Activated CD8-positive, alpha-beta memory T cell treated with anti-CD3 and anti-CD28 coated beads for 1 hour (primary cell): ENCODE measurements at places on chromosomes 12 and 14.

DNA sequence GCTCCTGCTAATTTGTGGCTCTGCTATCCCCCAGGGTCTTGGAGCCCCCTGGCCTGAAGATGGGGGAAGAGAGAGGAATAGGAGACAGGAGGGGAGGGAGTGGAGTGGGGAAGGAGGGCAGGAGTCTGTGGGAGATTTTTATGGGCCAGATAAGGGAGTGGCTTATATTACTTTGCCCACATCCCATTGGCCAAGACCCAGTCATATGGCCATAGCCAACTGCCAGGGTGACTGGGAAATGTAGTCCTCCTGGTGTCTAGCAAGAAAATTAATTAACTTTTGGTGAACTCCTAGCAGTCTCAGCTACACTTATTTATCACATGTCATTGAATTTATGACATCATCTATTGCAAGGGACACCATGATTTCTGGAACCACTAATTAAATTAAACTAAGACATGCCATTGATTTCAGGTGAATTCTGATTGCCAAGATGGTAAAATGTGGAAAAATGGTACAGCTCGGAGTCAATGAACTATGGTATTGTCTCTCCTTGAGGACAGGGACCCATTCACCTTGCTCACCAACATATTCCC lies 50.3 kb downstream of the ESRRB start:
- no peak for DNase-seq

GRCh38 chr12:96811083-96811482 lies 96.0 kb upstream of the NEDD1 start:
- no peak for DNase-seq

DNA sequence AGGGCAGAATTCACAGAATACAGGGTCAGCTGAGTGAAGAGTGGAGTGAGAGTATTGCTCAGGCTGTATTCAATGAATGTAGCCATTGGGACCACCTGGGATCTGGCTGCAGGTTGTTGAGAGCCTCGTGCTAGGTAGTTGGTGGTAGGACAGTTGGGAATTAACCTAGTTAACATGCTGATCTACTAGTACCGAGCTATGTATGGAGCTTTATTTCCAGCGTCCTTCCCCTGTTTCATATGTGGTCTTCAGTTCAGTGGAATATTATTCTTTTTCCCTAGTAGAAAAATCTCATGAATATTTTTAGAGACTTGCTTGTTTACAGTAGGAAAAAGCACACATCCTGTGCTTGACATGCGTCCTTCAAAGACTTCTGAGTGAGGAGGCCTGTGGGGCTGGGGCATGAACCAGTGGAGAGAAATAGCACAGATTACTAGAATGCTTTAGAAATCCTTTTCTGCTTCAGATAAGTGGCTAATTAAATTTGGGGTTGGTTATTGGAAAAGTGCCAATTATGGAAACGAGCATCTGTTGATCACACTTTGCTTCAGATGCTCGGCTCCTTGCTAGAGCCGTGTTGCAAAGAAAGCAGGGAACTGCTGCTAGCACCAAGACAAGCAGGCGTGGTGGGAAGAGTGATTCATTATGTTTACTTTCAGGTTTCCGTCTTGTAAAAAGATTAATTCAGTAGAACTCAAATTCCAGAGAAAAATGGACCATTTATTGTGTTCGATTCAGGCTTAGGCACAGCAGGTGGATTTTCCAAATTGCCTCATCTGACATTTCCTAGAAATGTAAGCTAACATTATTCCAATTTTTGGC lies 53.6 kb downstream of the ARF6 start:
- no peak for DNase-seq

- no peak for DNase-seq
Measured at GRCh38 chr12:73612551-73612950, 925.1 kb upstream of the ATXN7L3B start.

GRCh38 chr12:42691991-42692557 lies 102.5 kb upstream of the PRICKLE1 start:
- DNase-seq, result no peak

- DNase-seq, result no peak
Measured at GRCh38 chr14:101877766-101878165, 86.6 kb upstream of the DYNC1H1 start.

DNA sequence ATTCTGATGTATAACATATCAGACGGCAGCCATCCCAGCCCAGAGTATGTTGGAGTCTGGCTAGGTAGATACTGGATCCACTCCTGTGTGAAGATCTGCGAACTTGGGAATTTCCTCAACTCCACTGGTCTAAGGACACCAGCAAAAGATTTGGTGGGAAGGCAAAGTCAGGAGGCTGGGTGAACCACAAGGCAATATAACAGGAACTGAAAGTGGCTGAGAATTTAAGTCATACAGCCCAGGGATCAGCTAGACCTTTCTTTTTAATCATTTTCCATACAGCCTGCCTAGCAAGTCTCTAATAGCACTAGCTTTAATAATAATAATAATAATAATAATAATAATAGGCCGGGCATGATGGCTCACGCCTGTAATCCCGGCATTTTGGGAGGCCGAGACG lies 34.8 kb downstream of the BRAP start:
- DNase-seq, result no peak

DNA sequence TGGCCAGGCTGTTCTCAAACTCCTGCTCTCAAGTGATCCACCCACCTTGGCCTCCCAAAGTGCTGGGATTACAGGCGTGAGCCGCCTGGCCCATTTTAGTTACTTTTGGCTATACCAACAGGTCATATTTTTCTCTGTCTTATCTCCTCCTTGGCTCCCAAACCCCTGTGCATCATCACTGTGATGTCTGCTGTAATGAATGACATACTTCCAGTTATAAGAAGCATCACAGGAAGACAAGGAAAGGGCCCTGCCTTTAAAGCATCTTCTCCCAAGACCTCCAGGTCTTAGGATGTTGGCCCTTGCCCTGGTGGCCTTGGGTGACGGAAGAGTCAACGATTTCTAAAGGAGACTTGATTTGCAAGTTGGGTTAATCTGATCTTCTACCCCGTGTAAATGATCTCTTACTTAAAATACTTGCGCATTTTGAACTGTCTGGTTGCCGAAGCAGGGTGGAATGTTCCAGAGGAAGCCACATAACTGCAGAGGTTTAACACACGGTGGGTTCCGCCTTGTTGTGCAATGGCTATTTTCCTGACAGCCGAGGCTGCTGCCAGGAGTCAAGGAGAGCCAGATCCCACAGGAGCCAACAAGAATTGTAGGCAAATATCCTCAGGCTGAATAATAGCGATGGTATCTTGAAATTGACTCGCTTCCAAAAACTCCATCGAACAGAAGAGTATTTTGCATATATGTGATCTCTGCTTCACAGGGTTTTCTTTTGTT lies 55.7 kb upstream of the PLXNC1 start:
- no peak for DNase-seq

GRCh38 chr12:98296462-98297079 lies 218.8 kb upstream of the TMPO start:
- no peak for DNase-seq

DNA sequence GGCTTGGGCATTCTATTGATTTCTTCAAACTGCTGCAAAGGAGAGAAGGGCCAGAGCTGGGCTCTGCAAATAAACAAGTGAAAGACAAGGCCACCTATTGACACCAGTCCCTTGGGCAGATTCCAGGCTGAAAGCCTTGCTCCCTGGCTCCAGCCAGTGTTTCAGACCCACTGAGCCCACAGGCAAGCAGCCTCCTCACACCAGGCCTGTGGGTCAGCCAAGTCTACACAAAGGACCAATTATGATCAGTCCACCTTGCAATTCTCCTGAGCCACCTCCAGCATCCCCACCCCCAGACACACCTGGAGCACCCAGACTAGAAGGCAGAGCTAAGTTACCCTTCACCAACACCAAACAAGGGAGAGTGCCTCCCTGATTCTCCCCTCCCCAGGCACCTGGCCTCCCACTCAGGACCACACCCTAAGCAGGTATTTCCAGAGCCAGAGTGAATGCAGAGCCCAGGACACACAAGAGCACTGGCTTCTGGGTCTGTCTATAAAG lies 13.8 kb downstream of the ACTN1 start:
- no peak for DNase-seq

DNA sequence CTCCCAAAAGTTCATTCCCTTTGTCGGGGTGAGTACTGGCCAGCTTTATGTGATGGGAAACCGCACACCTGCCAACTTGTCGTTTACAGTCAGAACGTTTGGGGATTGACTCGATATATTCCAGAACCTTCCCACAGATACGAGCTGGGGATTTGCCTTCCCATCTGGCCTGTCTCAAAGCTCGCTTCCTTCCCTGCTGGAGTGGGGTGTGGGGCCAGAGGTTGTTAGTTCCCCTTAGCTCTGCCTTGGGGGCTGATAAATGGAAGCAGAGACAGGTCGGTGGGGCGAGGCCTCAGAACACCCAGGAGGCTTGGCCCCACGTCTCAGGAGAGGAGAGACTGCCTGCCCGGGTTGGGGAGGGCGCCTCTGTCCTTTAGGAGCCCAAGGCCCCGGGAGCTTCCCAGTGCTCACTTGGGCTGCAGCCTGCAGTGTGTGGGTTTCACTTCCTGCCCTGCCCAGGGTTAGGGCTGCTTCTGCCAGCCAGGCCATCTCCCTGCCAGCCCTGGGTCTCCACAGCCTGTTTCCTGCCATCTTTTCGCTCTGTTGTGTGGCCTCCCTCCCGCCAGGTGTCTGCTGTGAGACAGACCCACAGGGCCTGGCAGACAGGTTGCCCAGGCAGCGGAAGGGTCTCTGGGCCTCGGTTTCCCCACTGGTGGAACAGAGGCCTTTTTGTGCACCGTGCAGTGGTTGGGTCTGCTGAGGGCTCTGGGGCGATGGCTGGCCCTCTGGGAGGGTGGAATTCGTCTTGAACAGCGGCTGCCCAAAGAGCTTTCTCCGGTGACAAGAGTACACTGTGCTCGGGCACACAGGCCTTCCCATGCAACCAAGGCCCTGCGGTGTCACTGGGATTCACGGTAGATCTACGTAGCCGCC lies 8.1 kb upstream of the TEX22 start:
- DNase-seq, result no peak

DNA sequence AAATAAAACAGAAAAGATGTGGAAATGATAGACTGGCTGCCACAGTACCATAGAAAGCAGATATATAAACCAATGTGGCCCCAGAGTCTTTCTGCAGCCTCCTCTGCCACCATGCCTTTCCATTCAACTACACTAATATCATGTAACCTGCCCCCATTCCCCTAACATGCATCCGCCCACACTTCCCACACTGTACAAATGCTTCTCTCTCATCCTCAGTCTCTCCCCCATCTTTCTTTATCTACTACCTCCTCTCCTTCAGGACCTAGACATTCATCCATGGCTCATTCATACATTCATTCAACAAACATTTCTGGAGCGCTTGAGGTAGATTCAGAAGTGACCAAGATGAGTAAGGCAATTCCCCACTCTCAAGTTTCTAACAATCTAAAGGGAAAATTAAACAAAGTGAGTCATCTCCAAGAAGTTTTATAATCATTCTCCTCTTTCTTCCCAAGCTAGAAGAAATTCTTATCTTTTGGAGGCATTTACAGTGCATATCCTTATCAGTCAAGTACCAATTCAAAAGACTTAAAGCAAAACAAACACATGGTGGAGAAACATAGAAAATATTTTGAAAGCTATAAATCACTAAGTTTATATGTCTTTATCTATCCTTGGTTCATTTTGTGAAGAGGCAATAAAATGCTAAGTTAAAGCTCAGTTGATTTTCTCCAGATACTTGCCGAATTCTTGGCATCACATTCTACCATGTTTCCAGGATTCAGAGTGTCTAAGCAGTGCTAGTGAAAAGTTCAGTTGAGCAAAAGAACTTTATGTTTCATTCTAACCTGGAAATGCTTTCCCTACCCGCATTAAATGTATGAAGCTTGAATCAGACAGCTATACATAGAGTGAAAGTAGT lies 70.5 kb upstream of the FRMD6 start:
- no peak for DNase-seq

- no peak for DNase-seq
Measured at GRCh38 chr12:70962226-70962794, 41.8 kb upstream of the PTPRR start.

- no peak for DNase-seq
Measured at GRCh38 chr12:92080911-92081285, 64.7 kb downstream of the BTG1 start.

DNA sequence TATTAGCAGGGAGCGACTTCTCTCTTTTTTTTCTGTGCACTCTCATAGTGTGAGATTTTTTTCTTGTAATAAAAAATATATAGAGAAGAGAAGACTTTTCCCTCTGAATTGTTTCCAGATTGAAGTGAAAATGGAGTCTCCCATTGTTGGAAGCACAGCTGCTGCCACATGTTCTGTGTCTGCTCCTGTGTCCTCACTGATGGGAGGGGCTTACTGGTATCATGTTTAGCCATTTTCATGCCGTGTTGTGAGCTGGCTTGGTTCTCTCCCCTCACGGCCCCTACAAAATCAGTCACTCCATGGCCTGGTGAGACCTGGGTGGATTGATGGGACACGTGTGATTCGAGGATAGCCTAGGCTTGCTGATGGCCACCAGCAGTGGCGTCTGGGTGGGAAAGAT lies 379.7 kb upstream of the DDHD1 start:
- no peak for DNase-seq

- DNase-seq, result no peak
Measured at GRCh38 chr14:92223025-92223424, 99.9 kb upstream of the SLC24A4 start.

GRCh38 chr14:52265253-52265652 lies 2.2 kb upstream of the PTGDR start:
- no peak for DNase-seq

- DNase-seq, result no peak
Measured at GRCh38 chr12:70268972-70269371, 25.7 kb downstream of the CNOT2 start.

GRCh38 chr14:94165744-94166143 lies 8.4 kb upstream of the PPP4R4 start:
- no peak for DNase-seq

DNA sequence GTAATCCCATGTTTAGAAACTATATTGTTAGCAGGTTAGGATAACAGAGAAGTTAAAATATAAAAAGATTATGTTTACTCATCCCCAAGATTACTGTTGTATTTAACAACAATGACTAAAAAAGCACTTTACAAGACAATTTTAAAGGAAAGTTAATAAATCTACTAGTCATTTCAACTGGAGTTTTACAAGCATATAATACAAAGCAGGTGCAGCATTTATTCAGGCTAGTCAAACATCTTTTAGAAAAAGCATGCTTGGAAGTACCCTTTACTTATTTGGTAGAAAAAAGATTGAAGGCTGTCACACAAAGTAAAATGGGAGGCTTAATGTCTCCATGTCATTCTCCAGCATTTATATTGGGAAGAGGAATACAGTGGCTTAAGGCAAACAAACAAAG lies 80.6 kb downstream of the HEATR5A start:
- DNase-seq, result no peak
